ENCODE measurements at places on chromosomes 4 and X.
A peak's percentile ranks its signal among the peaks of the same experiment; 100 is the strongest.

DNA sequence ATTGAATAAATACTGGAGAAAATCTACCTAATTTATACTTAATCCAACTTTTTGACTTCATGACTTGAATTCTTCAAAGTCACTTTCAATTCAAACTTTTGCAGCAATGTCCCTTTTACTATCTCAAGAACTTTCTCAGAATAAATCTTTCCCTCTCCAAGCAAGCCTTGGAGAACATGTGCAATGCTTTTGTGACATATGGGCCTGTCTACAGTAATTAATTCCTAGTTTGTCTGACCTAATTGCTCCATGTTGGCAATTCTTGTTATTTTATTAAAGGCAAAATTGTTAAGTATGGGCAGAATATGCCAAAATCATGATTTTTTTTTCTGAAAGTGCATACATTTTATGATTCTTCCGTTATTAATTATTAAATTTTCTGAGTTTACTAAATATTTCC lies 1115.3 kb downstream of the PDHA2 start:
- no peak for DNase-seq

DNA sequence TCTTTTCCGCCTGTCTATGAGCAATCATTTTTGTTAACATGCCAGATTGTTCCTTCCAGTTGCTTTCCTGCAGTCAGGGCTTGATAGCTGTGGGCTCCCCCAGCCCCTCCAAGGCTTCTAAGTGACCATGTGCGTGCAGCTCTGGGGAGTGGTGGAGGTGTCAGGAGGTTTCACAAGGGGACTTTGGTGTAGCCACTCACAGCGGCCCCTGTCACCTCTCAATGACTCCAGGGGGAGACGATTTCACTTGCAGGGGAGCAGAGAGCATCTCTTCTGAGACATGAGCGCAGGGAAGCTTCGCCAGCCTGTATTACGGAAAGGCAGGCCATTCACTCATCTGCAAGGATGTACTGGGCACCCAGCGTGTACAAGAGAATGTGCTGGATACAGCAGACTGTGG lies 3.1 kb upstream of the GPR78 start:
- DNase-seq, result no peak

DNA sequence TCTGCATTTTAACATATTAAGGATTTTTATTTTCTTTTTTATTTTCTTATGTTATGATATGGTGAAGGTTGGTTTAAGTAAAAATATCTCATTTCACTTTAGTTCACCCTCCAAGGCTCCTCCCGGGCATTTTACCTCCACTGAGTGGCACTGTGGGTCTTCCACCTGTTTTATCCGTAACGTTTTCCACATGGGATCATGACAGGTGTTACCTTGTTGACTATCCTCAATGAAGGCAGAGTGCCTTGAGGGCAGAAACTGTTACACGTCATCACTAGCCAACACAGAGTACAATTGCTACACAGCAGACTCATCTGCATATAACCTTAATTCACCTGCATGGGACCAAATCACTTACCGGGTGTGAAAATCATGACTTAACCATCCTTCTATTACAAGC lies 105.8 kb downstream of the GEMIN8 start:
- no peak for DNase-seq

DNA sequence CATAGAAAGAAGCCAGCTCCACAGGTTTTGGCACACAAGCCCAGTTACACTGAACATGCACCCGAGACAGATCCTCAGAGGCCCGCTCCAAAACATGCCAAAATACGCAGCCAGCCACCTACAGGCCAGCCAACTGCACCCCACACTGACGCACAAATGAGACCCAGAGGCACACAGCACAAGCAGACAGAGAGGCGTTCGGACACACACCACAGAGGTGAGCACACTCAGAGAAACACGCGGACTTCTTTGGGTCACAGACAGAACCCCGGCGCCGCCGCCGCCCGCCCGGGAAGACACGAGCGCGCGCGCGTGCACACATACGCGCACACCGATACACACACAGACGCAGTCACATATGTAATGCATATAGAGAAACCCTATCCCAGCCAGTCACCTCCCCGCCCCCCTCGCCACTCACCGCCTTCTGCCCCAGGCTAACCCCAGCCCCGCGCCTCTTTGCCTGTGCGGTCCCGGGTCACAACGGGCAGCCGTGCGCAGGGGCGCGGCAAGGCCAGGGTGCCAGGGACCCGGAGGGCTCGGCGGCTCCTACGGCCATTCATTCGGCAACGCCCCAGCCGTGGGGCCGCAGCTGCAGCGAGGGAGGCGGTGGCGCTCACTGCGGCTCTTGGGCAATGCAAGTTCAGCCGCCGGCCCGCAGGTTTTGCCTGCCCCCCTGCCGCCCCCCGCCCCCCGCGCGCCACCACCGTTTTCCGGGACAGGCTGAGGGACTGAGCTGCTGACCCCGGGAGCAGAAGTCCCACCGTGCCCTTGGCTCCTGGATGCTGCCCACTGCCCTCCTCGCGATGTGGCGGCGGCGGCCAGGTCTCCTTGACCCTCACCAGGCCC lies 553 bp downstream of the SEPTIN6 start:
- no peak for DNase-seq

GRCh38 chrX:15438332-15438731 lies 54.1 kb upstream of the VEGFD start:
- DNase-seq, result no peak

DNA sequence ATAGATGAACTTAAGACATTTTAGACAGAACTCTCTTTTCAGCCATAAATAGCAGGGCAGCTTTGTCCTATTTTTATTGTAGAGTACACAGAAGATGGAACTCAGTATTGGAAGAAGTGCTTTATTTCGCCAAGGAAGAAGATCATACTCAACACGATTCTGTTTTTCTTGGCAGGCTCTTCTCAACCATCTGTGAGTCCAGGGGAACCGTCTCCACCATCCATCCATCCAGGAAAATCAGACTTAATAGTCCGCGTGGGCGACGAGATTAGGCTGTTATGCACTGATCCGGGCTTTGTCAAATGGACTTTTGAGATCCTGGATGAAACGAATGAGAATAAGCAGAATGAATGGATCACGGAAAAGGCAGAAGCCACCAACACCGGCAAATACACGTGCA lies 37.6 kb downstream of the KIT start:
- no peak for DNase-seq

DNA sequence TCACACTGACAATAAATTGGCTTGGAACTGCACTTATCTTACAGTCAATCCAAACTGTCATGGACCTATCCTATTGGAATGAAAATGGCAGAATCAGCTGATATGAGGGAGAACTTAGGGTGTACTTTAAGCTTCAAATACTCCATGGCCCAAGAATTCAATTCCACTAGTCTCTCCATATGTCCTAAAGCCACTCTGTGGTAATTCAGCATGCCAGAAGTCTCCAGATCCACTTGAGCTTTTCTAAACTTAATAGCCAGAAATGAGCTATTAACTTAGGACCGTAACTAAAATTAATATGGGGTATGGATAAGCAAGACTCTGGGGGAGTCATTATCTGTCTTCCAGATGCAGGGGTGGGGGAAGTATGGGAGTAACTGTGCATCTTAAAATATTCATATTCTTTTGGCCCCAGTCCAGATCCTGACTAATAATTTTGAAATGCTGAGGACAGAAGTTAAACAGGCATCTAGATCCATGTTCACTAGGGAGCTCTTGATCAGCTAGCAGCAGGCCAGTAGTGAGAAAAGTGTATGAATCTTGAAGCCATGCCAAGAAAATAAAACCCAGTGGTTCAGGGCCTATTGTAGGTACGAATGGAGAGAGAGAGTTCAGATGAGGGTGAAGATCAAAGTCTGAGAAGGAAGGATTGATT lies 167.6 kb downstream of the DKK2 start:
- no peak for DNase-seq

DNA sequence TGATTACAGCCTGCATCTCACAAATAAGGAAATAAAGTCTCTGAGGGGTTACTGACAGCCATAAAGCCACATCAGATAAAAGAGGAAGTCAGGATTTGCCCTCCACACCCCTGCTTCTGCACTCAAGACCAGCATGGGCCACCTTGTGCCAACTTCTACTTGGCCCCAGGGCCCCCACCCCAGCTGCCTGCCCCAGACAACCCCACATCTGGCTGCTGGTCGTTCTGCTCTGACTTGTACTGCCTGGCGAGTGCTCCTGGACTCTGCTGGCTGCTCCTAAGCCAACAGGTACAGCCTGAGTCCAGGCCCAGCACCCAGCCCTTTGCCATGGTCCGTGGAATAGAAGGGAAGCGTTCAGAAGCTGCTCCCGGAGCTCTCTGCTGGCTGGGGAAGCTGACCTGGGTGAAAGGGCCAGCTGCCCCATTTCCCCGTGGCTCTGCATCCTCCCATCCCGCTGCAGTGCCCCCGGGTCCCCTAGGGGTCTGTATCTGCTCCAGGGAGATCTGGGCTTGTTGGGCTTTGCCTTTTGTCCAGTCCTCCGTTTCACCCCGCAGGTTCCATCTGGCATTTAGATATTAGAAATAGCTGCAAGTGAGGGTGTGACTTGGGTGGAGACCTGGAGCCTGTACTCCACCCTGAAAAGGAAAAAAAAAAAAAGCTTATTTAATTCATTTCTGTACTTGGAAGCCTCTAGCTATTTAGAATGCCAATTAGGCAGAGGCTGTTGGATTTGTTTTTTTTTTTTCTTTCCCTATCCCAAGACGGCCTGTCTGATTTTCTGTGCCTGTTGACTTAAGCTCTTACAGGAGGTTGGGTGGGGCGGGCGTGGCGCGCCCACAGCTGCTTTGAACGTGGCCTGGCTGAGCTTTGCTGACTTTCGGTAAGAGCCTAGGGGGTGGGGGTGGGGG lies 194.7 kb downstream of the PTTG2 start:
- peak; percentile 4 for DNase-seq

DNA sequence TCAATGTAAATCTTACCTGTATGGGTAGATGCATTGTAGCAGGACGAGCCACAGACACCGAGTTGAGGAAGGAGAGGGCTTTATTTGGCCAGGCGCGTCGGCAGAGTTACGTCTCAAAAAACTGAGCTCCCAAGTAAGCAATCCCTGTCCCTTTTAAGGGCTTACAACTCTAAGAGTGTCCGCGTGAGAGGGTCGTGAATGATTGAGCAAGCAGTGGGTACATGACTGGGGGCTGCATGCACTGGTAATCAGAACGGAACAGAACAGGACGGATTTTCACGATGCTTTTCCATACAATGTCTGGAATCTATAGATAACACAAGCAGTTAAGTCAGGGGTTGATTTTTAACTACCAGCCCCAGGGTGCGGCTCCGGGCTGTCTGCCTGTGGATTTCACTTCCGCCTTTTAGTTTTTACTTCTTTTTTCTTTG lies 524.9 kb upstream of the HTR2C start:
- no peak for DNase-seq

- no peak for DNase-seq
Measured at GRCh38 chrX:47129899-47130358, 14.6 kb downstream of the NDUFB11 start.

- no peak for DNase-seq
Measured at GRCh38 chr4:128241019-128241418, 46.6 kb downstream of the PGRMC2 start.

DNA sequence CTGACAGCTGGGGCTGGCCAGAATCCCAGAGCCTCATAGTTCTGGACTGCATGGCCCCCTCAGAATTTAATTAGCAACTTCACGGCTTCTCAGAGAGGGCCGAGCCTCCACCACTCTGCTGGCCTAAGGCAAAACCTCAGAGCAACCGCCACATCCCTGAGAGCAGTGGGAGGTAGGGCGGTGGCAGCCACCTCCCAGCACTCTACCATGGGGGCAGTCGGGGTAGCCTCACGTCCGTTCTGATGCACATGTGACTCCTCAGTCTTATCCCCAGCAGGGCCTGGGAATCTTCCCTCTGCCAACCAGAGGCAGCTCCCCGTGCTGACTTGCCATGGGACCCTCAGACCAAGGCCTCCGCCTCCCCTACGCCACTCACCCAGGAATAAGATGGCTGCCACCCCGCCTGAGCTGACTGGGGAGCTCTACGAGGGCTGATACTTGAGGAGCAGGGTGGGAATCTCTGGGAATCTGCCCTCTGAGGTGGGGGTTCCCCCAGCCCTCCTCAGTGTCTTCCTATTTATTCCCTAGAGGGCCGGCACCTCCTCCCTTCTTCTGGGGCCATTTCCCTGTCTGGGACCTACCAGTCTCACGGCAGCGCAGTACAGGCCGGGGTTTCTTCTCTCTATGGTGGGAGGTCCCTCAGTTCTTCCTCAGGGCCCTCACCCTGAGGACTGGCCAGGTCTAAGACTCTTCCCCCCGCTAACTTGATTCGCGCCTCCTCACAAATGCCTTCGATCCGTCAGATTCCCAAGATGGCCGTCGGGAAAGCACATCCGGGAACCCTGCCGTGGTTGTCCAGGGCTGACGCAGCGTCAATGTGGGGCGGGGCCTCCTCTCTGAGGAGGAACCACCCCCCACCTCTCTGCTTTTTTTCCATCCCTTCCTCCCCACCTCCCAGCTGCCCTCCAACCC lies at the start of gene MAGEC2:
Gene MAGEC2, minus strand, starts transcription at position 769 of the 912 bp plus-strand sequence. CDS start 1,303 bp downstream, outside the sequence.
- no peak for DNase-seq

- no peak for DNase-seq
Measured at GRCh38 chrX:140180585-140180984, 215.3 kb upstream of the CXorf66 start.

- no peak for DNase-seq
Measured at GRCh38 chr4:27009539-27009938, 148.9 kb downstream of the STIM2 start.

DNA sequence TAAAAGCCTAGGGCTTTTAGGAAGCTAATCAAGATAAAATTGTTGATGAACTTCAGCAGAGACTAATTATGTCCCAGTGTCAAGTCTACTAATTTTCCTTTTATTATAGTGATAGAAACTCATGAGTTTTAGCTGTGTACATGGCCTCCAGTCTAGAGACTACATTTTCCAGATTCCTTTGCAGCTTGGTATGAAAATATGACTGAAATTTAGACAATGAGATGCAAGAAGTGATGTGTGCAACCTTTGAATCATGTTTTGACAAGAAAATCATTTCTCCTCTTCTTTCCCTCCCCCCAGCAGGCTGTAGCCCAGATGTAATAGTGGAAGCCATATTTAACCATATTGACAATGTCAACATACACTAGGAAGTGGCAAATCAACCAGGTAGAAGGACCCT lies 30.3 kb upstream of the IL13RA2 start:
- DNase-seq, result no peak

GRCh38 chrX:17361620-17362019 lies 13.4 kb upstream of the NHS start:
- no peak for DNase-seq

GRCh38 chrX:96455078-96455477 lies 229.6 kb upstream of the DIAPH2 start:
- DNase-seq, result no peak

Data from NCI-H187 treated with DMSO at 0.1 percent for 48 hours (cell line).